Stimulated activated CD4-positive, alpha-beta T cell treated with anti-CD3 and anti-CD28 coated beads, Interleukin-15, amount 100 ng/mL, for 24 hours (primary cell): ENCODE measurements at places on chromosomes 3 and 15.
A peak's percentile ranks its signal among the peaks of the same experiment; 100 is the strongest.

GRCh38 chr3:10940106-10940505 lies 52.4 kb upstream of the SLC6A1 start:
- DNase-seq, result no peak

DNA sequence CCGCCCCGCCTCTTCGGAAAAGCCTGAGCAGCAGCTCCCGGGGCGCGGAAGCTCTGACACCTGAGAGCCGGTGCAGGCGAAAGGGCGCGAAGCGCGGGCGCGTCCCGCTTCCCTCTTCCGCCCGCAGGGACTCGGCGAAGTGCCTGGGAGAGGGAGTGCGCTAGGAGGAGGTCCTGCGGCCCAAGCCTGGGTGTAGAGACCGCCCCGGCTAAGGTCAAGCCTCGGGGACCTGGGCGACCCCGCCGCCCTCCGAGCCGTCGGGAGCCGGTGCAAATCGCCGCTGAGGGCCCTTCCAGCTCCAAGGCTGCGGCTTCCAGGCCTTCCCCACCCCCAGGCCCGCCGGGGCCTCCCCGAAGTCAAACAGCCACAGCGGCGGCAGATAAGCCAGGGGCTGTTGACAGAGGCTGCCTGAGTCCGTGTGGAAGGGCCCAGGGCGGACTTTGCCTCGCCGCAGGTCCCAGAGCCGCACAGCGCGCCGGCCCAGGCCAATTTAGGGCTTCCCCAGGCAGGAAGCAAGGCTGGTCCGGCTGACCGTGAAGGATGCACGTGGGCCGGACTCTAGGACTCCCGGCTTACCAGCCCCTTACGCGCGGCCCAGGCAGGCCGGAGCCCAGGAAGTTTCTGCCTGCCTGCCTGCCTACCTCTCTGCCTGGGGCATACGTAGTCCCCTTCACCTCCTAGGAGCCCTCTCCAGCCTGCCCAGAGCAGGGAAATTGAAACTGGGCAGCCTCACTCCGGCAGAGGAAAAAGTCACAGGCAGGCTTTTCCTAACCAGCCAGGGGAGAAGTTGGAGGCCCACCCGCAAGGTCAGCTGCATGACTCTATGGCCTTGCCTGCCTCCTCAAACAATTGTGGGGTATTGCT lies 2.3 kb downstream of the ITPKA start:
- DNase-seq, result no peak

GRCh38 chr3:193905541-193906396 lies 230.2 kb upstream of the HES1 start:
- DNase-seq, result no peak

GRCh38 chr15:35173444-35174118 lies 88.5 kb upstream of the NANOGP8 start:
- DNase-seq, result no peak

- no peak for DNase-seq
Measured at GRCh38 chr3:72460205-72461174, 387.8 kb downstream of the SHQ1 start.

DNA sequence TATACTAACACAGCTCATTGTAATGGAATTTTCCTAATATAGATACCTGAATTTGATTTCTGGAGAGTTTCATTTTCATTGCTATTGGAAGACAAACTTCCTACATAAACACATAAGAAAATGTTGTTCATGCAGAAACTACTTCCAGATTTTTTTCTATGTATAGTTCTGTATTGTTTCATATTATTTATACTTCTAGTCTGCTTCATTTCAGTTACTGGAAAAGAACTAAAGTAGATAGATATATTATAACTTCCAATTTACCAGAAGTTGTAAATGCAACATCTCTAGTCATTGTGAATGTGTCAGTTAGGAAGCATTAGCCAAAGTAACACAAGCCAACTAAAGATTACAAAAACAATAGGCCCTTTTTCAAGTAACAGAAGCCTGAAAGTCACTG lies 147.3 kb upstream of the ZNF385D start:
- DNase-seq, result no peak

- DNase-seq, result no peak
Measured at GRCh38 chr3:169624533-169624972, 39.0 kb downstream of the MECOM start.

DNA sequence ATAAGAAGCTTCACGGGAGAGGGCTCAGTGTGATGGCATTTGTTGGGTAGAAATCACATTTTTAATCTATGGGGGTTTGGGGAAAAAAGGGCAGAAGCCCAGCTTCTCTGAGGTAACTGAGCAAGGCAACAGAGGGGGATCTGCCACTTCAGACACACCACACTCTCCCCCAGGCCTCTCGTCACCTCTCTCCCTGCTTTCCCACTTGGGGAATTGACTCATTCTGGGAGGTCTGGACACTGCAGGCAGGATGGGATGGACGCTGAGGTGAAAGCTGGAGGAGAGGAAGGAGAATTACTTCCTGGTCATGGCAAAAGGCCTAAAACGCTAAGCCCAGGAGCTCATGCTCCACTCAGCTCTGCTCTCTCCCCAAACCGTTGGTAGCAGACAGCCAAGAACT lies 33.2 kb downstream of the MYO5C start:
- no peak for DNase-seq

- no peak for DNase-seq
Measured at GRCh38 chr3:65787340-65787739, 251.4 kb downstream of the MAGI1 start.

- DNase-seq, result no peak
Measured at GRCh38 chr15:71085809-71086208, 29.5 kb upstream of the THSD4 start.

DNA sequence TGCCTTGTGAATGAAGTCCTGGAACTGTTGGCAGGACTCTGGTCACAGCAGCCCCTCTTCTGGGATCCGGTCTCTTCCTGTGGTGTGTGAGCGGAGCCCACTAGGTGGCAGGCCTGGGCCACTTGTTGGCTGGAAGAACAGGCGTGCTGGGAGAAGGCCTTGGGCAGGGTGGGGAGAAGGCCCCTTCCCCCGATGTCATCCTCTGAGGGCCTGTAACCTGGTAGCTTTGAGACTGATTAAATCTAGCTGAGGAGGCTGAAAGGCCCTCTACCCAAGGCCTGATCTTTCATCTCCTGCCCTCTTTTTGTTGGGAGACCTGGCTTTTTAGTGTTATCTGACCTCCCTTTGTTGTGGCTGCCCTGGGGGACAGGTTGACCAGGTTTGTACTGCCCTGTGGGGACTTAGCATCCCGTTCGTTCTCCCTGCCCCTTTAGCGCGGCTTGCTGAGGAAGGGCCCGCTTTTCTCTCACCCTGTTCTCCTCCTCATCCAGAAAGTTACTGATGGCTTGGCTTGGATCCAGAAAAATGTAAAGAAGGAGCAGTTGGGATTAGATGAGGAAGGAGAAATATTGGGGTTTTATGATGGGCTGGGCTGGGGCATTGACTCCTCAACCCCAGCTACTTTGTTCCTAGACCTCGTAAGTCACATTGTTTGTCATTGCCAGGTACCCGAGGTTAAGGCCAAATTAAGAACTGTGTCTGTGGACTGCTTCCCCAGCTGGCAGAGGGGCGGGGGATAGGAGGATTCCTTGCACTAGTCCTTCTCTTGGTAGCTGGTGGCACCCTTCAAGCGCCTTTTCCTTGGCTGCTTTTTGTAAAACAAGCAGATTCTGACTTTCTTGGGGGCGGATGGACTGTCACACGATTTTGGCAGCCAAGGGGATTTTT lies 48.5 kb downstream of the CHCHD6 start:
- DNase-seq, result peak; percentile 67

DNA sequence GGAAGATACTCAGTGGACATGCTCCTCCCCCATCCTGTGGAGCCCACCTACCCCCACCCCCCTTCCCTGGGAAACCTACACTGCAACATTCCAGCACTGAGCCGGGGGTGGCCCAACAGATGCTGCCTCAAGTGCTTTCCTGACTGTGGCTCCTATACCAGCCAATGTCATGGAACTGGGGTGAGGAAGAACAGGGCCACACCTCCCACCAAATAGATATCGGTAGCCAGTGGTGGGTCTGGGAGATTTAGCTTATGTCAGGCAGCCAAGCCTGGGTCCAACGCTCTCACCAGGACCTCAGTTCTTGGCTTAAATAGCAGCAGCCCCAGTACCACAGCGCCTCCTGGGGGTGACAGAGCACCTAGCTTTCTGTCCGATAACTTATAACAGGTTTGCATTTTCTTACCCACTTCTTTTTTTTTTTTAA lies 30.3 kb downstream of the CDC25A start:
- DNase-seq, result peak; percentile 60

DNA sequence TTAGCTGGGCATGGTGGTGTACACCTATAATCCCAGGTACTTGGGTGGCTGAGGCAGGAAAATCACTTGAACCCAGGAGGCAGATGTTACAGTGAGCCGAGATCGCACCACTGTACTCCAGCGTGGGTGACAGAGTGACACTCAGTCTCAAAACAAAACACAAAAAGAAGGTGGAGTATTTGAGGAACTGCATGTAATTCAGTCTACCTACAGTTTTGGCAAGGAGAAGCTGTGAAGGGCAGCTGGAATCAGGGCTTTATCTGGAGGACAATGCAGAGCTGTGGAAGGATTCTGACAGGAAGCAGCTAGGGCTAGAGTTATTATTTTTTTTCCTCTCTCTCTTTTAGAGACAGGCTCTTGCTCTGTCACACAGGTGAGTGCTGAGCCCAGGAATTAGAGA lies 6.8 kb downstream of the H1-8 start:
- DNase-seq, result no peak

DNA sequence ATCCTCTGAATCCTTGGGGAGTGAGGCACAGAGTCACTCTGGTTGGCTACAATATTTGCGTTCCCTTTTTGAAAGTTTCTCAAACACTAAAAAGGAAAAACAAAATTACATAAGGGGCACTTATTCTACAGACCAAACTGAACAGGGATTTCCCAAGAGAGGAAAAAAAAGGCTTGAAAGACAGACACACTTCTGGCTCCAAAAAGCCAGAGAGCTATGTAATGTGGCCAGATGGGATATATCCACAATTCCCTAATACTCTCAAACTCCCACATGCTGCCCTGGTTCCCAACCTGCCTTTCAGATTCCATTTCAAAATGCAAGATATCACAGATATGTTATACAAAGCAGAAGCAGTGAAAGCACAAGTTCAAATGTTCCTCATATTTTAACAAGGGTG lies 1.6 kb downstream of the FRMD4B start:
- no peak for DNase-seq

DNA sequence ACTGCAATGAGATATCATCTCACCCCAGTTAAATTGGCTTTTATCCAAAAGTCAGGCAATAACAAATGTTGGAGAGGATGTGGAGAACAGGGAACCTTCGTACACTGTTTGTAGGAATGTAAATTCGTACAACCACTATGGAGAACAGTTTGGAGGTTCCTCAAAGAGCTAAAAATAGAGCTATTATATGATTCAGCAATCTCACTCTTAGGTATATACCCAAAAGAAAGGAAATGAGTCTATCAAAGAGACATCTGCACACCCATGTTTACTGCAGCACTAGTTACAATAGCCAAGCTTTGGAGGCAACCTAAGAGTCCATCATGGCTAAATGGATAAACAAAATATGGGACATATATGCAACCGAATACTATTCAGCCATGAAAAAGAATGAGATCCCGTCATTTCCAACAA lies 68.0 kb upstream of the HES1 start:
- no peak for DNase-seq

DNA sequence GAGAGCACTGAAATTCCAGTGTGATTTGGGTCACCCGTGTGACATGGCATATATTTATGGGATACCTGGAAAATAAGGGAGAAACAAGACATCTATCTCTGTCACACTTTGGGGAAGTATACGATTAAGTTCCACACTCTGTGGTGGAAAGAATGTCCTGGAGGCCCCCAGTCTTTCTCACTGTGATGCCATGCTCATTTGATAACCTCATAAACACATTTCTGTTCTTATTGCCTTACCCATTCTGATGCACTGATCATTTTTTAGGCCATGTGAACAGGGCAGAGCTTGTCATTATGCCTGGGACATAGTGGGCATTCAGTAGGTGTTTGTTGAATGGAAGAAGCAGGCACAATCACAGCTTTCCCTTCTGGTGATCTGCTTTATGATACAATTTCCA lies 349.4 kb upstream of the TPRG1 start:
- DNase-seq, result no peak

GRCh38 chr3:116179091-116179490 lies 266.2 kb downstream of the LSAMP start:
- DNase-seq, result no peak

- no peak for DNase-seq
Measured at GRCh38 chr15:69141833-69142232, 18.6 kb upstream of the GLCE start.

GRCh38 chr3:114718898-114719210 lies 425.0 kb downstream of the TIGIT start:
- no peak for DNase-seq

GRCh38 chr3:82196645-82197044 lies 435.2 kb upstream of the GBE1 start:
- no peak for DNase-seq
